ENCODE measurements at places on chromosomes 2 and 18.
A peak's percentile ranks its signal among the peaks of the same experiment; 100 is the strongest.

GRCh38 chr2:65566617-65567016, 134.2 kb upstream of the SPRED2 start:
- DNase-seq, result no peak

DNA sequence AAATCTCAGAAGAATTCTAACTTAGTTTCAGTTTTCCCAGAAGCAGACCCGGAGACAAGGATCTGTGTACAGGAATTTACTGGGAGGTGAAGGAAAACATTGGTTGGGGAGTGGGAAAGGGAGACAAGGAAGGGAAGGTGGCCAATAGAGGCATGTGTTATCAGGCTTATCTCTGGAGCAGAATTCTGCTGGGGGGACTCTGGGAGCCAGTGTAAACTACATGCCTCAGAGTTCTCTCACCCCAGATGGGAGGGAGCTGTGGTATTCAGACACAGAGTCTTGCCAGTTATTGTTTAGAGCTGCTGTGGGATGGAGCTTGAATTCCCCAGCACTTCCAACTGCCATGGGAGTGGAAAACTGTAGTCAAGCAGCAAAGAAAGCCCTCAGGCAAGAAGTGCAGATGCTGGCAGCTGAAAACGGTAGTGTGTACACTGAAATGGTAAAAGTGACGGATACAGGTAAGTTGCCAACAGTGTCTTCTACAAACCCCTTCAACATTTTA, 19.0 kb downstream of the DNPEP start:
- no peak for DNase-seq

GRCh38 chr18:60794802-60795201, 422.2 kb upstream of the MC4R start:
- no peak for DNase-seq

GRCh38 chr2:12014088-12014960, 267.9 kb downstream of the LPIN1 start:
- no peak for DNase-seq

GRCh38 chr2:45458909-45459563, 152.0 kb downstream of the SRBD1 start:
- no peak for DNase-seq

DNA sequence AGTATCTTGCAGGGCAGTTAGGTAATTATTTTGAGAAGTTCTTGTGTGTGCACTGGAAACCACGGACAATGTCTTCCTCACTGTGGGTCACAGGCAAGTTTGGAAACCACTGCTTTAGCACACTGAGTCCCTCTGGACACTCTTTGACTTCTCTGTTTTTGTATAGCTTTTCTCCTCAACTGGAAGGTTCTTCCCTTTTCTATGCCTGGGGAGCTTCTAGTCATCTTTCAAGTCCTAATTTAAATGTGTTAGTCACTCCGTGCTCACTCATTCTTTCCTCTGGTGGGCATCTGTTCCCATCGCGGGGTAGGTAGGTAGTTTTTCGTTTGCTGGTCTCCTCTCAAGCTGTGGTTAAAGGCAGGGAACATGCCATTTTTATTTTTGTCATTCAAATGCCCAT, 32.1 kb downstream of the E2F6 start:
- no peak for DNase-seq

DNA sequence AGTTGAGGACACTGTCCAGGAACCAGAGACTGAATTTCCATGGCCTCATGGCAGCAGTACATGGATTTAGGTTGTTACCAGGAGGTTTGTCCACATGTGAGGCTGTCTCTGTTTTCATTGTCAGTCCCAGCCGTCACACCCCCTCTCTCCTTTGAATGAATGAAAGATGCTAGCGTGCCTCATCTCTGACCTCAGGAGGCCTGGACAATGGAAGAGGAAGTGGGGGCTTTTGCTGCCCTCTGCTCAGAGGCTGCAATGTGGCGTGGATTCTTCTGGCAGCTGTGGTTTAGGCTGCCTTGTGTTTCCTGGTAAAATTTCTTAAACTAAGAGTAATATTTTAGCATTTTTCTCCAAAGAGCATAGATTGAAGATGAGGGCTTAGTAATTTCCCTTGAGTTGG, 47.5 kb downstream of the RAB31 start:
- no peak for DNase-seq

- peak; percentile 8 for DNase-seq
Observed at GRCh38 chr2:238938003-238938400, 90.1 kb downstream of the TWIST2 start.

DNA sequence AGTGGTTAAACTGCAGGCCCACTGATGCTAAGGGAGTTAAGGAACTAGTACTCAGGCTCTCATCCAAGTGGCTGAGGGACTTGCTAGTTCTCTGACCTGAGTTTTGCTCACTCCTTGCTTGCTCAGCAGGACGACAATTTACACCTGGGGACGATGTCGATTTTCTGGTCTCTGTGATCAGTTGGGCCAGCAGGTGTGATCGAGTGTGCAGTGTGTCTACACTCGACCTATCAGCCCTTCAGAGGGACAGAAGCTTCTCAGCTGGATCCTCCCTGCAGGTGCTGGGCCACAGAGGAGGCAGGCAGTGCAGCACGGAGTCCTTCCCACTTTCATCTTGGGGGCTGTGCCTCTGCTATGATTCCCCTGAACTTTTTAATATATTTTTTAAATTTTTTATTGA, 71.5 kb downstream of the KCNS3 start:
- DNase-seq, result no peak

DNA sequence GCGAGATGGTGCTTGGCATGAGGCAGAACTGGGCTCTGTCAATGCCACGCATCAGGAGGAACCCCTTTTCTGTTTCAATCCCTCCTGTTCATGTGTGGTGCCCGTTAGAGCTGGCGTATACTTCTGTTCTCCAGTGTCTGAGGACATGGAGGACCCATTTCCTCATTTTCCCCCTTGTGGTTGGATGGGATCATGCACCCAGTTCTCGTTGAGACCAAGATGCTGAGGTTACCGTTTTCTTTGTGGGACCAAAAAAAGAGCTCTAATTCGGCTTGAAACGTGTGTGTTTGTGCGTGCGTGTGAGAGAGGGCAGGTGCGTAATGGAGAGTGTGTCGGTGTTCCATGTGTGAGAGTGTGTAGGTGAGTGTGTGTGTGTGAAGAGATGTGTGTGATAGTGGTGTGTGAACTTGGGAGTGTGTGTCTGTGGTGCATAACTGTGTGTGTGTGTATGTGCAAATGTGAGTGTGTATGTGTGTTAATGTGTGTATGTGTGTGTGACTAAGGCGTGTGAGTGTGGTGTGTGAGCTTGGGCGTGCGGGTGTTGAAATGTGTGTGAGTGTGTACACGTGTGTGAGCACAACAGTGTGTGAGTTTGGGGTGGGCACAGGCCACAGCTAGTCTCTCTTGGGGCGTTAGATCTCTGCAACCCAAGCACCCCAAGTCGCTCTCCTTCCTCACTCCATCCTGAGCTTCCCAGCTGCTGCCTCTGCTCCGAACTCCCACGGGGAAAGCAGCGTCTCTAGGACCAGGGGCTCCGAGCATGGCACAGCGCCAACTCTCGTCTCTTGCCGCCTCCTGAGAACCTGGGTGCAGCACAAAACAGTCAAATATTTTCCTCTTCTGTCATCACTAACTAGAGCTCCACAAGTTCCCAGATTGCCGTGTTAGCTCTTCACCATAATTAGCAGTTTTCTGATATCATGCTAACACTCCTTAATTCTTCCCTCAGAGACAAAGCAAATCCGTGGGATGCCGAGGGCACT, 75.8 kb downstream of the LONRF2 start:
- no peak for DNase-seq

DNA sequence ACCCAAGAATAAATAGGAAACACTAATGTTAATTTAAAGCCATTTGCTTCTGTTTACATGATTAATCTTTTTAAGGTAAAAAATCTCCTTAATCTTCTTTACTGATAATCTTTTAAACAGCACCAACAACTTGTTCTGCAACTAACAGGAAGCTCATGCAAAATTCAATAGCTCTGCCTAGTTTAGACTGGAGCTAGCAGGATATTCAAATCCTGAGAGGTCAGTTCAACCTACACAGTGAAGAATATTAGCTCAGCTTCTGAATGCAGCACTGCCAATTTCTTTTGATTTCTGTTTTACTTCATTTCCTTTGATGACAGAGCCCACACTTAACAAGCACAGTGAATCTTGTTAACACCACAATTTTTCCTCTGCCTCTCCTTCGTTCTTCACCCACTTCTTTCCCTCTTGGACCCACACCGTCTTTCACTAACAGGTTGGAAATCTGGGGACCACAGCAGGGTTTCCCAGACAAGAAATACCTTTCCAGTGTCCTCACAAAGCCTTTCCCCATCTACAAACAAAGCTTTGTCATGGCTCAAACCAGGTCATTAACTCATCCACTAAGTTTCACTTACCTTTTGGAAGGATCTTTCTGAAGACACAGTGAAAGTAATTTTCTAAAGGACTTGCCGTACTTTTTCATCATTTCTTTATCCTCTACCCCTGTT, 109.8 kb downstream of the STK39 start:
- no peak for DNase-seq

DNA sequence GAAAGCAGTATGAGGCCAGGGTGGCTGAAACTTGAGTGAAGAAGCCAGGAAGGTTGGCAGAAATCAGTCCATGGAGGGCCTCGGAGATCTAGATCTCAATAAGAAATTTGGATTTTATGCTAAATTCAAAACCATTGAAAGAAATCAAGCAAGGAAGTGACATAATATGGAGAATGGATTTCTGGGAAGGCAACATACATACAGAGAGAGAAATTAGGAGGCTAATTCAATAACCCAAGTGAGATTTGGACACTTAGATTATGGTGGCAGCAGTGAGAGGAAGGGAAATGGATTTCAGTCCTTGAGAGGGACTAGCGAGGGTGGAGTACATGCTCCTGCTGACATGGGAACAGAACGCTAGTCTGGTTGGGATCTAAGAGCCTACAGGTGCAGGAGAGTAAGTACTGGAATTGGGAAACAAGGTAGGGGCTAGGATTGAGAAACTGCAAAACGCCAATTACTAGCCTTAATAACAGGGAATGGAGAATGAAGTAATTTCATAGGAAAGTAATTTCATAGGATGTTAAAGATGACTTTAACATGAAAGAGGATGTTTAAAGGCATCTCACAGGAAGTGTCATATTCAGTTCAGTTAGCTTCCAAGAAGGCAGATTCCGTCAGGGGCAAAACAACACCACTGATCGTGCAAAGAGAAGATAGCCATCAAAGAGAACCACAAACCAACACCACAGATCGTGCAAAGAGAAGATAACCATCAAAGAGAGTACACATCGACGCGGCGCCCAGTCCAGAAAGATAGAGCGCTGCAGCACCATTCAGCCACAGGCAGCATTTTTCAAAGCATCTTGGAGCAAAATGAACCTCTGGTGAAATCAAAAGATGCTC, 27.2 kb downstream of the CDKL4 start:
- no peak for DNase-seq

DNA sequence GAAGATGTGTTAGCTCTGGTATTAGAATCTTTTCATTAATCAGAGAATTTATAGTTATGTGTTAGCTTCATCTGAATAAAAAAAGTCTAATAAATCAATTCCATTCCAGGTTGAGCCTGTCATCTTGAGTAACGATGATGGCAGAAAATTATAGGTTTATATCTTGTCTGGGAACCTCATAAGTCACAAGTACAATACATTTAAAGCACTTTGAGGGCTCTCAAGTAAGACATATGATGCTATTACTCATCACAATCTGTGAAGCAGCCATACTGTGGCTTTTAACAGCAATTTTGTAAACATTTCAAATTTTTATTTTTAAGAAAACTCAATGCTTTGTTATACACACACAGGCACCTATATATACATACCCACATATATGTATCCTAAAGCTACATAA, 484.1 kb upstream of the VRK2 start:
- DNase-seq, result no peak
